ENCODE measurements at places on chromosomes 13 and 19.

DNA sequence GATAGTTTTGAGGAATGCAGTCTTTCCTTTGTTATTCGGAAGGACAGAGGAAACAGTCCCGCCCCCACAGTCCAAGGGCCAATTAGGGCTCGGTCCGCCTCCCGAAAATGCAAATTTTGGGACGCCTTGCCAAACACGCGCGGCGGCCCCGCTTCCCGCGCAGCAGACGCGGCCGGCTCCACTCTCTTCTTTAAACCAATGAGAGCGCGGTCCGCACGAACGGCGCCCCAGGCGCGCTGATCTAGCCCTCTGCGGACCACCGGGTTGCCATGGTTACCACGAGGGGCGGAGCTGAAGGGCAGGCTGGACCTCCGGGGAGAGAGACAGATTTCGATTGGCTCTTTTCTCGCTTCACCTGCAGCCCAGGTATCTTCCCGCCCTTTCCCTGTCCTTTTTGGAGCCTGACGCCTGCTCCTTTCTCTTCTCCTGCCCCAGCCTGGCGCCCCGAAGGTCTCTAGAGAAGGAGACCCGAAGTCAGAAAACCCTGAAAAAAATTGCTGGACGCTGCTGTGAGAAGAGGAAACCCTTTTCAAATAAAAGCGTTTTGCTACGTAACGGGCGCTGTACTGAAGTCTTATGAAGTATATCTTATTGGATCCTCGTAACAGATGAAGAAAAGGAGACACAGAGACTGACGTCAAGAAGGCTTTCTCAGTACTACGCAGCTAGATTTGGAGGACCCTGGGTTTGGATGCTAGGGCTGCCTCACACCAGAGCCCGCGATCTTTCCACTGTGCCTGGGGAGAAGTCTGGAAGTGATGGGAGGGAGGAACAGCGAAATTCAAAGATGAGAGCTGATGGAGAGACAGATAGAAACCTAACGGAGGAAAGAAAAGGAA lies 2.0 kb downstream of the PTH2 start:
- DNase-seq, result no peak

DNA sequence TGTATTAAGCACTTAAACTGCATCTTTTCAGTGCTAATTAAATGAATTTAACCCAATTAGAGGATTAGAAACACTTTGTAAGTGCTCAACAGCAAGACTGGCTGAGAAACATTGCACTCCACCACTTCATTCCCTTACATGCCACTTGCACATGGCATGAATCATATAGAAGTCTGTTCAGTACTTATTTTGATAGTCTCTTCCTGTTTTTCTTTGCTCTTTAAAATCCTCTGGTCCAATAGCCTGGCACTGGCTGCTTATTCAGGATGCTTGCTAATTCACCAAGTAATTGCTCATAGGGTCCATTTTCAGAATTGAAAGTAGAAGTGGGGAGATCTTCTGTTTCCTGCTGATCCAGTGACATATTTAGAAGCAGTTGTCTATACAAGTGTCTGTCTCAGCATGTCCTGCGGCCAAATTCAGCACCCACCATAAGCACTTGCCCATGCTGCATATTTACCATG lies 900.1 kb downstream of the PCDH9 start:
- DNase-seq, result no peak

DNA sequence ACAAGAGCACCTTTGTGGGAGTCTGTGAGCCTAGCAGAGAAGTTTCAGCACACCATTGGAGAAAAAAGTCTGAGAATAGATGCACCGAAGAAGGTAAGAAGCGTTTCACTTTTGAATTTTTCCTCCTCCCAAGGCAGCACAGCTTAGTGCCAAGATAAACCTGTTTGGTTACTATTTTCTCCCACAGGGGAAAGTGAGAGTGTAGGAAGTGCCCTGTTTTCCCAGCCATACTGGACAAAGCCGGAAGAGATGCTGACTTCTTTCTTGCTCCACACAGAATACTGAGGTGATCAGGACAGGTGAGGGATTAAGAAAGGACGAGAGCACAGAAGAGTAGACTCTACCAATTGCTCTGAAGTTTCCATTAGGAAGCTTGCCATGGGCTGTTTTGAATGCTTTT lies 1011.0 kb upstream of the MIR17HG start:
- DNase-seq, result no peak

- DNase-seq, result no peak
Measured at GRCh38 chr19:35273686-35274259, 5.0 kb downstream of the USF2 start.

GRCh38 chr19:31128291-31128690 lies 220.9 kb downstream of the TSHZ3 start:
- DNase-seq, result no peak

DNA sequence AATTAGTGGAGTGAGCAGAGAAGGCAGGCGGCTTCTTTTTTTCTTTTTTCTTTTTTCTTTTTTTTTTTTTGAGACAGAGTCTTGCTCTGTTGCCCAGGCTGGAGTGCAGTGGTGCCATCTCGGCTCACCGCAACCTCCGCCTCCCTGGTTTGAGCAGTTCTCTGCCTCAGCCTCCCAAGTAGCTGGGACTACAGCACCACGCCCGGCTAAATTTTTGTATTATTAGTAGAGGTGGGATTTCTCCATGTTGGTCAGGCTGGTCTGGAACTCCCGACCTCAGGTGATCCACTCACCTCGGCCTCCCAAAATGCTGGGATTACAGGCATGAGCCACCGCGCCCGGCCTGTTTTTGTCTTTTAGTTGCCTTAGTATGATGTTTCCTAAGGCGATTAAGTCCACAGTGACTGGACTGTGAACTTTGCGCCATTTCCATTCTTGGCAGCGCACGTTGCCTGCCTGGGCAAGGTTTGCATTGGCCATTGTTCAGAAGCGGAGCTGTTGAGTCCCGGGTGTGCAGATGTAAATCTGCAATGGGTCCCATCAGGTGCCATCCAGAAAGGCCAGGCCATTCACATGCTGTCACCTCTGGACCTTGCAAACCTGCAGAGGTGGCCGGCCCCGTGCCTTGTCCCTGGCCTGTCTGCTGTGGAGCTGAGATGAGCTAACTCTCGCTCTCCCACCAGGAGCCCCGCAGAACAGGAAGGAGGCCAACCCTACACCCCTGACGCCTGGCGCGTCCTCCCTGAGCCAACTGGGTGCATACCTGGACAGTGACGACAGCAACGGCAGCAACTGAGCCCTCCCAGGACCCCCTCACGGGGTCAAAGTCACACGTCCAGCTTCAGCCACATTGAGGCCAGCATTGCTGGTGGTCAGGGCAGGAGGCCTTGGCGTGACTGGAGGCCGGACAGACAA lies 10.9 kb upstream of the SHD start:
- DNase-seq, result no peak

DNA sequence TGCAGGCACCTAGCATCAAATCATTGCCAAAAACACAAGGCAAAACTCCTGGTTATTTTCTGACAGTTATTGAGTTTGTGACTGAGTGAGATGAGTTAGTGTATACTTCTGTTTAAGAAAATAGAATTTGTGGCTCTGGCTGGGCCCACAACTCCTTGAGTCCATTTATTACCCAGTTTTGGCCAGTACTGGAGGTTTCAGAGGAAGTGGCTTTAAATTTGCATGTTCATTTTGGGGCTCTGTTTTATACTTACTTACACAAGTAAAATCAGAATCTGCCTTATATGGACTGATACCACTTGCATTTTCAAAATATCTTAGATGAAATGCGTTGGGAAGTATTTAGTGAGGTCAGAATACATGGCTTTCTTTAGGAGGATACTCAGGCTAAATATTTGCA lies 29.0 kb downstream of the TNFSF11 start:
- DNase-seq, result no peak

DNA sequence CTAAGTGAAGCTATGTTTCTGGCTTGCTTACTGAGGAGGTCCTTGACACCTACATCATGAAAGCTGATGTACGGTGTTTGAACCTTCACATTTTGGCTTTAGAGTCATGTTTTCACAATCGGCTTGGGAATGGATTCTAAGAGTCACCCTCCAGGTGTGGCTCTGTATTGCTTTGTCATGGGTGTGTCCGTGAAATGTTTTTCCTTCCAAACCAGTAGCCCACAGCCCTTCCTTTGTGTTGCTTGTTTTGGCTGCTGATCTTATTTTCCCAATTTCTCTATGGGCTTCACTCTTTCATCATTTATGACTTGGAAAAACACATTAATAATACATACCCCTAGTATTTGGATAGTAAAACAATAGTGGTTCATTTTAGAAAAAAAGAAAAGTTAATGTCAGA lies 240.6 kb downstream of the GGACT start:
- no peak for DNase-seq

- peak; percentile 98 for DNase-seq
Measured at GRCh38 chr19:13986348-13986904, 19.7 kb downstream of the RFX1 start.

DNA sequence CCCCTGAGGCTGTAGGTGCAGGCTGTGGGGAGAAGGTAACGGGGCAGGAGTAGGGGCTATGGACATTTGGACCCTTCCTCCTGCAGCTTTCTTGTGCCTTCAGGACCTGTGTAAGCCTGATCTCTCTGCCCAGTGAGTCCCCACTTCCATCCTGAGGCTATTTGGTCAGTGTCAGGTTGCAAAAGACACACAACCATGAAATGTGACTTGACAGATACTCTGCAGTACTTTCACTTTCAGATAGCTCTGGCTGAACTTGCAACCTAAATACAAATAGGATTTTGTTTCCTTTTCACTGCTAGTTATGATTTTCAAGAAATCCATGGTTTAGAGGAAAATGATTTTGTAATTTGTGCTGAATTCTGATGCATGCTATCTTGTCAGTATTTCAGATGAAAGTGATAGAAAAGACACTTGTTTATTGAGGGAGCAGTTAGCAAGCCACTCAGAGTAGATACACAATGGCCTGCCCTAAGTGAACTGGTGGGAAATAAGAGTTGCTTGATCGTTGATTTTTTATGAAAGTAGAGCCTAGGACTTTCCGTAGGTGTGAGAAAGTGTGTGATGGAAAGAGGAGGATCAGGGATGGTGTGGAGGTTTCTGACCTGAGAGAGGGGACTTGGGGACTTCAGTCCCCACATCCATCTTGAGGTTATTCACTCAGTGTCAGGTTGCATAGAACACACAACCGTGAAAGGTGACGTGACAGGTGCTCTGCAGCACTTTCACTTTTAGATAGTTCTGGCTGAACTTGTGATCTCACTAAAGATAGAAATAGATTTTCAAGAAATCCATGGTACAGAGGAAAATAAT lies 18.1 kb upstream of the EID2 start:
- DNase-seq, result peak; percentile 35

- no peak for DNase-seq
Measured at GRCh38 chr13:46936525-46936924, 39.7 kb upstream of the HTR2A start.

DNA sequence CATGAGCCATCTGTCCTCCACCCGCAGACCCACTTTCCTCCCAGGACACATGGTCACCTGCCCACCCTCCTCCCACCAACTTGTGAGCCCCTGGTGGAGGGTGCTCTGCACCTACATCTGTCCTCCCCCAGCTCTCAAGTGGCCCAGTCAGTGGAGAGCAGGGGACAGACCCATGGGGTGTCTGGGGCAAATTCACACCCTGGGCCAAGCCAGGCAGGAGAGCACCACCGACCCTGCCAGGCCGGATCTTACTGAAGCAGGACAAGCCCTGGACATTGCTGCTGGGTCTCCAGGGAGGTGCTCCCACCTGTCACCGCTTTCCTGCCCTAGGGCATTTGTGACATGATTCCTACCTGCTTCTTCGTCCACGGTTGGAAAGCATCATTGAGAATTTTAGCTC lies 221.6 kb downstream of the TUBA3C start:
- no peak for DNase-seq

- peak; percentile 22 for DNase-seq
Measured at GRCh38 chr13:25901460-25902376, 150.1 kb downstream of the SHISA2 start.

- DNase-seq, result peak; percentile 70
Measured at GRCh38 chr19:47230054-47230920, 712 bp downstream of the BBC3 start.

DNA sequence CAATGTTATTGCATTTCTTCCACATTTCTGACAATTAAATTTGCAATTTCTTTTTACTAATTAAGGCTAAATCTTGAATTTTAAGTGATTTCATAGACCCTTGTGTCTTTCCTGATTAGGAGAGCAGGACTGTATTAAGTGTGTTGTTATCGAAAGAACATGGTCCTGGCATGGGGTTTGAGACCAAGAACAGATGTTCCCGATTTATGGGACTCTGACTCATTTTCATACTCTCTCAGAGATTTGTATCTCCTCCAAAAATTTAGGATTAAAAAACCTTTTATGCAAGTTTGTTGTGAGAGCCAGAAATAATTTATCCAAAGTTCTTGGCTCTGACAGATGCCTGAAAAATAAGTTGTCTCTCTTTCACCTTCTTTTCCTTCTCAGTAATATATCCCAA lies 589.3 kb upstream of the ARGLU1 start:
- DNase-seq, result no peak

DNA sequence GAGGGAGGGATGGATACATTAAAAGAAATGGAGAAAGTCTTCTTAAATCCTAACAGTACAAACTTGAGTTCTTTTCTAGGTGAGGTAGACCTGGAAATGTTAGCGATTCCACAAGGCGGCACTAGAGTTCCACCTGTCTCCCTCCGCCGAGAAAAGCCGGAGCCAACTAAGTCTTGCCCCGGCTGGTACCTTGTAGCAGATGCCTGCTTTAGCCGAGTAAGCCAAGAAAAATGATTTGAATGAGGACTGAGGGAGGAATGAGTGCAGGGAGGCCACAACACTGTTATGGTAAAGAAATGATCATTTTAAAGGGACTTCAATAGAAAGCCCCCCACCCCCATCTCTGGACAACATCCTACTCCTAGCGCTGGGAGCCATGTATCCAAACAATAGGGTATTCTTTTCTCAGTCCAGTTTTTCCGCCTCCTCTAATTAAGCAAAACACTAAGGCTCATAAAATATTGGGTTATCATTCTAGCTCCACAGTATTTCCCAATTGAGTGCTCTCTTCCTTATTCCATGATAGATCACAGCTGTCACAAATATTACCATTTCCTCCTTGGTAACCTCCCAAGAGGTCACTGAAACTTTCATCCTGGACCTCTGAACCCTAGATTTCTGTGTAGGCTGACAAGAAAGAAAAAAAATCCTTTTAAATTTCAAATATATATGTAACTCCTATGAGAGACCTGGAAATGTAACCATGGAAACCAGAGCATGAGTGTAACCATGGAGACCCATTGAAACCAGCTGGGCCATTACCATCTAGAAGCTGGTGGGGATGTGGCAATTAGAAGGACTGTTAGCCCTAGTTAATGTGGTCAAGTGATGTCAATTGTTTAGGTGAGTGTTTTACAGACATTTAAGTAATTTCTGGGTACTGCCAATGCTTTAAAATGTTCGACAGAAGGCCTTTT lies 58.3 kb downstream of the GPALPP1 start:
- DNase-seq, result peak; percentile 64

DNA sequence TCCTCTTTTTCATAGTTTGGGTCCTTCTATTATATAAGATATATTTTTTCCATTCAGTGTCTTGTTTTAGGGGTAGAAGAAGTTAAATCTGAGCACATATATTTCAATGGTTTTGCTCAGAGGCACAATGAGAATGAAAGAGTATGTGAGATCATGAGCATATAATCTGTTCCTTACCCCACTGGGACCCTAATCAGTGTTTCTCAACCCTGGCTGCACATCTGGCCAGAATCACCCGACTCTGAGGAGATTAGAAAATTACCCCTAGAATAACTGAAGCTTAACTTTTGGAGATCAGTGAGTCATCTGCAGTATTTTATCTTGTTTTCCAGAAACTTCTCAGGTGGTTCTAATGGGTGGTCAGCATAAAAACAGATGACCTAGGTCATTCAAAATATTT lies 782 bp downstream of the CYSLTR2 start:
- no peak for DNase-seq
